ENCODE measurements at places on chromosomes 11 and 22. TPM values are rescaled to one million over a fixed set of nuclear protein-coding genes. Genes with fewer than 3 reads are reported as not detected.
A peak's percentile ranks its signal among the peaks of the same experiment; 100 is the strongest.

GRCh38 chr11:45173064-45173463 is 26.6 kb downstream of the PRDM11 start:
- no peak for DNase-seq

- no peak for DNase-seq
These were observed 108.3 kb upstream of the ANO5 start for GRCh38 chr11:22084564-22084963.

The TTC36 gene
- total RNA-seq: 0.56 TPM

DNA sequence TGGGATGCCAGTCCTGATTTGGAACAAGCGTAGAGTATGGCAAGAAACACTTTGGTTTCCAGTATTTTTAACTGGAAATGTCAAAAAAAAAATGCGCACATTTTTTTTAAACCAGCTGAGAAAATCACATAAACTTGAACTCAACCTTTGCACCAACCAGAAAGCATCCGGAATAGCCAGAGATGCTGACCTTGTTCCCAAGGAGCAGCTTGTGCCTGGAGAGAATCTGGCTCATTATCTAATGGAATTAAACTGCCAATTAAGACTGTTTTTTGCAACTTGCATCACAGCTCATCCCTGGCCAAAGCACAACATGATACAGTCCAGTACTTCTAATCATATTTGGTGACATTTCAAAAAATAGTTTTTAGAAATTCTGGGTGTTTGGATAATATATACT is 8.4 kb upstream of the ETS1 start:
- no peak for DNase-seq

GRCh38 chr11:62280452-62280851 is 10.5 kb downstream of the SCGB2A2 start:
- DNase-seq: no peak

DNA sequence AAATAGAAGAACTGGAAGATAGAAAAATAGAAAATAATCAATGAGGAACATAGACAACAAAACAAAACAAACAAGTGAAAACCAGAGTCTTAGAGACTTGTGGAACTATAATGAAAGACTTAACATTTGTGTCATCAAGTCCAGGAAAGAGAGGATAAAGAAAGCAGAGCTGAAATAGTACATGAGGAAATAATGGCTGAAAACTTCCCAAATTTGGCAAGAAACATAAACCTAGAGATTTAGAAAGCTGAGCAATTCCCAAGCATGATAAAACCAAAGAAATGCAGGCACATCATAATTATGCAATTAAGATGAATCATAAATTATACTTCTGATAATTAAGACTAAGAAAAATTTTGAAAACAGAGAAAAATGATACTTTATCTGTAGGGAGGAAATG is 614.5 kb downstream of the ETS1 start:
- no peak for DNase-seq

The C22orf31 gene
- total RNA-seq: not detected

The SDHD gene
- total RNA-seq: 43.0 TPM

DNA sequence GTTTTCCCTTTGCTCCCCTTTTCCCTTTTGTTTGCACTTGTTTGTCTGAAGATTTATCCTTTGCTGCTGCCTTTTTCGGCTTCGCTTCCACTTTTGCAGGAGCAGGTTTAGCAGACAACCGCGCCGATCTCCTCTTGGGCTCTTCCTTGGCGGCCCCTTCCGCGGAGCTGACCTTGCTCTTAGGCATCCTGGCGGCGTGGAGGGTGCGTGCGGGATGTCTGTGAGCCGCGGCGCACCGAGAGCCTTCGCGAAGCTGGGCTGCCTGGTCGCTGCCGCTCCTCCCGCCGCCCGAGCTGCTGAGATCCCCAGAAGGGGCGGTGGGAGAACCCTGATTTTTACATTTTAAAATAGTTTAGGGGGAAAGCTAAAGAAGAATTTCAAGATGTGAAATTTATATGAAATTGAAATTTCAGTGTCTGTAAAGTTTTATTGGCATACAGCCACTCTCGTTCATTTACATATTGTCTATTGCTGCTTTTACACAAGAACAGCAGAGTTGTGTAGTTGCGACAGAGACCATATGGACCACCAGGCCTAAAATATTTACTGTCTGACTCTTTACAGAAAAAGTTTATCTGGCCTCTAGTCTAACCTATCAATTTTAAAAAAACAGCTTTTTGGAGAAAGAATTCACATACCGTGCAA is 105.2 kb upstream of the RRM1 start:
- DNase-seq: peak; percentile 23

- no peak for DNase-seq
These were observed 7.6 kb upstream of the CHKA start for GRCh38 chr11:68128682-68129327.

DNA sequence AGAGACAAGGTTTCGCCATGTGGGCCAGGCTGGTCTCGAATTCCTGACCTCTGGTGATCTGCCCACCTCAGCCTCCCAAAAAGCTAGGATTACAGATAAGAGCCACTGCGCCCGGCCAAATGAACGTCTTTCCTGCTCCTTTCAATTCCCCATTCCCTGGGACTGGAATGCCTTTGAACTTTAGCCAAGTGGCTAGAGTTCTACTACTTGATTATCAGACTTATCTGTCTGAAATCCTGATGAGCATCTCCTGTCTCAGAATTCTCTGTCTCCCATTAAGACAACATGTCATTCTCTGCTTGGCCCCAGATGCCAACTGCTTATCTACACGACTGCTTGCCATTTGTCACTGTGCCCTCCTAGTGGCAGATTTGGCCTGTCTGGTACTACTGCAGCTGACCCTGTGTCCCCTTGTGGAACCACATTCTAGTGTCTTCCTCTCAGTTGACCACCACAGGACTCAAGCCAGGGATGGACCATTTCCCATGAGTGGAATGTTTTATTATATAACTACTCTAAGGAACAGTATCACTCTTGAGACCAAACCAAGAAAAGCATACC is 33.1 kb upstream of the IPO7 start:
- DNase-seq: no peak

GRCh38 chr11:6240139-6240538 is 1.2 kb downstream of the CNGA4 start:
- DNase-seq: no peak

GRCh38 chr22:50301581-50301991 is 5.9 kb downstream of the PLXNB2 start:
- no peak for DNase-seq

- no peak for DNase-seq
These were observed 97.4 kb downstream of the GGTLC2 start for GRCh38 chr22:22741843-22742242.

The SMCO4 gene
- total RNA-seq: 23.7 TPM

The LRRN4CL gene
- 0.44 TPM for total RNA-seq

GRCh38 chr11:83827940-83828554 is 541.9 kb upstream of the CCDC90B start:
- no peak for DNase-seq

DNA sequence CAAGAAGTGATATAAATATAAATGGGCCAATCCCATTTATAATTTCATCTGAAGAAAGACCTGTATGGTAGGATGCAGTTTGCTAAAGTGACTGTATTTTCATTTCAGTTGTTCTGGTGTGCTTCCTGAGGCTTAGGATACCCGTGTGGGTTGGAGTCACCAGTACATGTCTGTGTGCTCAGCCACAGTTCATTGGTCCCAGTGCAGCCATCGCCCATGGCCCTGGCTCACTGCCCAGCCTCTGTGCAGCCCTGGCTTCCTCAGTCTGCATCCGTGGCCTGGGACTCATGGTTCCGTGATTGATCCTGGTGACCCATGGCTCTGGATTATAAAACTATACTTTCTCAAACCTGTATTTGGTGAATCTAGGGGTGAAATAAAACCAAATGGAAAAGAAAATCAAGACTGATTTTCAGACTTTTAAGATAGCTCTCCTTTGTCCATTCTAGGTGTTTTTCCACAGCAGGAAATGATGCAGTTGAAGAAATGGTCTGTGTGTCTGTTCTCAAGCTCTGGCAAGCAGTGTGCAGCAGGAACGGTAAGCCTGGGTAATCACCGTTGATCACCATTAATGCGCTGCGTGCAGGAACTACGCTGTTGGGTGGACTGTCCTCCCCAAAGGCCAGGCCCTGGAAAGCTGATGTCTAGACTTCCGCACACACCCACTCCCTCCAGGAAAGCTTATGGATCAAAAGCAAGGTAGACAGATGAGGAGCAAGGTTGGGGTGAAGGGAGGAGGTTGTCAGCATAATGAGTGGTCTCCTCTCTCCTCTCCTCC is 27.2 kb downstream of the TTC12 start:
- DNase-seq: no peak

- no peak for DNase-seq
These were observed 48.7 kb upstream of the APOA1 start for GRCh38 chr11:116885951-116886655.

The CCDC87 gene
- 0.54 TPM for total RNA-seq

- DNase-seq: no peak
These were observed 313.1 kb downstream of the C11orf87 start for GRCh38 chr11:109735128-109735527.

The TRIM49 gene
- not detected for total RNA-seq
